ENCODE measurements at places on chromosomes 4 and X.

GRCh38 chr4:2961421-2961810, 1.8 kb downstream of the NOP14 start:
- DNase-seq = no peak

- no peak for DNase-seq
Observed at GRCh38 chr4:112147697-112148096, 2.4 kb downstream of the FAM241A start.

- DNase-seq = no peak
Observed at GRCh38 chrX:82848111-82848510, 660.0 kb upstream of the POU3F4 start.

GRCh38 chrX:120029354-120029753, 48.1 kb downstream of the RHOXF2B start:
- no peak for DNase-seq

GRCh38 chr4:74279716-74280115, 28.6 kb upstream of the EPGN start:
- DNase-seq = no peak

DNA sequence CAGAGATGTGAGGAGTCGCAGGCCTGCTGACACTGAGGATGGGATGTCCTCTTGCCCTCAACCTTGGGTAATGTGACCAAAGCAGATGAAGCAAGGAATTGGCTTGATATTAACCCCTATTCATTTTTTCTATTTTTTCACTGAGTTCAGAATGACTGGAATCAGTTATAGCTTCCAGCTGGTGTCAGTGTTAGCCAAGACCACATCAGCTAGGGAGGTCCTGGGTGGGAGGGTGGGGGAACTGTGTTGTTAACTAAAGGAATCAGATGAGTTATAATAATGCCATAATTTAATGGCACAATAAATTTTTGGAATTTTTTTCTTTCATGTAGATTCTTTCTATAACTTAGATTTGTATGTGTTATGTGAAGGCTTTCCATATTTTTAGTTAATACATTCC, 91.9 kb downstream of the EGF start:
- DNase-seq = no peak

DNA sequence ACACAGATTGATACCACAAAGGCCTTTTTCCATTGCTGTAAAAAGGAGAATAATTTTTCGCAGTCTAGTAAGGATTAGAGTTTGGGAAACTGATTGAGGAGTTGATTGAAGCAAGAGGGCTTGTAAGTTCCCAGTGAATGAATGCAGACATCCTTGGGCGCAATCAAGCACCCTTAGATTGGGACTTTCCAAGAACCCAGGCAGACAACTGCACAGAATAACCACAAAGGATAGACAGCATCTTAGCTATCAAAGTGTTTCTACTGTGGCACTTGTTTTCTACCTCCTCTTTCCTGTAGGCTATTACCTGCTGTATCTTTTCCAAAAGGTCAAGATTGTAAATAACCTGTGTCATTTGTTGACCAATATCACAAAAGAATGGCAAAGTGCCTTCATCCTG, 2.6 kb downstream of the COX18 start:
- DNase-seq = no peak

GRCh38 chrX:1172496-1172895, 40.0 kb downstream of the CRLF2 start:
- no peak for DNase-seq

- peak; percentile 2 for DNase-seq
Observed at GRCh38 chr4:147737623-147738022, 5.7 kb downstream of the ARHGAP10 start.

DNA sequence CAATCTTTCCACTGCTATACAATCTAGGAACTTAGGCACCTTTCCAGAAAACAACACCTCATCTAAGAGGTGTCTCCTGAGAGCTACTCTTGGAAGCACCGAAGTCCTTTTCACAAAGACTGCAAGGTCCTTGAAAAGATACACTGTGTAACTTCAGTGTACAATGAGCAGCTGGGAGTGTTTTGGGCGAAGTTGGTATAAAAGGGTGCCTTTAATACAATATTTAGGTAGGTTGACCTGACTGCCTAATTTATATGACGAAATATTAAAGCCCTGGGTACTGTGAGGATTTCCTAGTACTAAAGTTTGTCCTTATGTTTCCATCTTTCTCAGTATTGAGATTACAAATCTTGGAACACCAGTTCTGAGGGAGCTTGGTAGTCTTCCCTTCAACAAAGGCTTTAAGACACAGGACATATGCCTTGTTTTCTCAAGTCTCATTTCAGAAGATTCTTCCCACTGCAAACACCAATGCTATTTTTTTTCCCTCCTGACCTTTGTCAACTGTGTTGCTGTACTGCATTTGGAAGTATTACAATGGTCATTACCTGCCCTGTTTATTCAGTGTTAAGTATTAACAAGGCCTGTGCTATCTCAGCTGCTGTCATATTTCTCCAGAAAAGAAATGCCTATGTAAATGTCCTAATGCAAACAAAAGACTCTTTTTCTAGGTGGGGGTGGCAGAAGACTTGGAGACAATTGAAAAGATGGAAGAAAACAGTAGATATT, 134.2 kb downstream of the MAML3 start:
- no peak for DNase-seq

GRCh38 chr4:140326395-140326993, 47.0 kb upstream of the SCOC start:
- DNase-seq = peak; percentile 19

GRCh38 chr4:10831727-10832408, 147.3 kb upstream of the CLNK start:
- DNase-seq = no peak

- no peak for DNase-seq
Observed at GRCh38 chrX:27924261-27924660, 57.0 kb downstream of the DCAF8L1 start.

GRCh38 chr4:126890994-126891393, 741.8 kb upstream of the INTU start:
- no peak for DNase-seq

DNA sequence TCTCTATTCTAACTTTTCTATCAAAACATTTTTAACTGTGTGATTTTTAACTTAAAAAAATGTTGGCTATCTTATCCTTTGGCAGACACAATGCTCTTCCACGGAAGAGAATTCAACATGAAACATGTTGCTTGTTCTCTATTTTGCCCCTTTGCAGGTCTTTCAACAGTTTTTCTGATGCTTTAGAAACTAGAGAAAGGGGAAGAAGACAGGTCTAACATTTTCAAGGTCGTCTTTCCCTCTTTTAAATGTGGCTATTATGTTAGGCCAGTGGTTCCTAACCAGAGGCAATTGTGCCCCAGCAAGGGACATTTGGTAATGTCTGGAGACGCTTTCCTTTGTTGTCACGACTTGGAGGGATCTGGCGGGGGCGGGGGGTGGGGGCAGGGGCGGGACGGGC, 95.0 kb downstream of the SH3KBP1 start:
- no peak for DNase-seq

DNA sequence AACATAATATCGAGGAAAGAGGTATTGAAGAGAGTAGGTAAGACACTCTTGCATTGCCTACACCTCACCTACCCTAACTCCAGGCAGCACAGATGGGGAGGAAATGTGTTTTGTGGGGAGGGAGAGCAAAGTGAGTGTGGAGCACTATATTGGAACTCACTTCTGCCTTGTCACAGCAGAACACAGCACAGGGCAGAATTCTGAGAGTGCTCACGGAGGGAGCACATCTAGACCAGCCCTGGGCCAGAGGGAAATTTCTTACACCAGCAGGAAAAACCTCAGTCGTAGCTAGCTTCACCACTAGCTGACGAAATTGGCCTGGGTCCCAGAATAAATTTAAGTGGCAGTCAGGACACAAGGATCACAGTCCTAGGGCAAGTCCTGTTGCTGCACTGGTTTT, 517.3 kb downstream of the TMA16 start:
- no peak for DNase-seq

DNA sequence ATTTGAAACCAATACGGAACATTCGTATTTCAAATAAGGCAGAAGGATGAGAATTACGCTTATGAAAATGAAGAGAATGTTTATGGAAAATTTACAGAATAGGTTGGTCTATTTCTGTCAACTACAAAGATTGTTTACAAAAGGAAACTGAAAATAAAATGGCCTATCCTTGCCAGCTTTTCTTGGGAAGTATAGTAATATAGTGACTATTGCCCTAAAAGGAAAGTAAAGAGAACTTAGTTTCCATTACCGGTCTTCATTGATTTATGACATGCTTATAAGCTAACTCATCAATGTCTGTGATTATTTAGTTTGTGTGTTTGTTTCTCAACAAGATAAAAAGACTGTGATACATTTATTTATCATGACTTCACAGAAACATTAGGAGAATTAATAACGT, 2.9 kb upstream of the SPRY1 start:
- no peak for DNase-seq

- DNase-seq = no peak
Observed at GRCh38 chr4:187798385-187798784, 197.2 kb upstream of the ZFP42 start.

DNA sequence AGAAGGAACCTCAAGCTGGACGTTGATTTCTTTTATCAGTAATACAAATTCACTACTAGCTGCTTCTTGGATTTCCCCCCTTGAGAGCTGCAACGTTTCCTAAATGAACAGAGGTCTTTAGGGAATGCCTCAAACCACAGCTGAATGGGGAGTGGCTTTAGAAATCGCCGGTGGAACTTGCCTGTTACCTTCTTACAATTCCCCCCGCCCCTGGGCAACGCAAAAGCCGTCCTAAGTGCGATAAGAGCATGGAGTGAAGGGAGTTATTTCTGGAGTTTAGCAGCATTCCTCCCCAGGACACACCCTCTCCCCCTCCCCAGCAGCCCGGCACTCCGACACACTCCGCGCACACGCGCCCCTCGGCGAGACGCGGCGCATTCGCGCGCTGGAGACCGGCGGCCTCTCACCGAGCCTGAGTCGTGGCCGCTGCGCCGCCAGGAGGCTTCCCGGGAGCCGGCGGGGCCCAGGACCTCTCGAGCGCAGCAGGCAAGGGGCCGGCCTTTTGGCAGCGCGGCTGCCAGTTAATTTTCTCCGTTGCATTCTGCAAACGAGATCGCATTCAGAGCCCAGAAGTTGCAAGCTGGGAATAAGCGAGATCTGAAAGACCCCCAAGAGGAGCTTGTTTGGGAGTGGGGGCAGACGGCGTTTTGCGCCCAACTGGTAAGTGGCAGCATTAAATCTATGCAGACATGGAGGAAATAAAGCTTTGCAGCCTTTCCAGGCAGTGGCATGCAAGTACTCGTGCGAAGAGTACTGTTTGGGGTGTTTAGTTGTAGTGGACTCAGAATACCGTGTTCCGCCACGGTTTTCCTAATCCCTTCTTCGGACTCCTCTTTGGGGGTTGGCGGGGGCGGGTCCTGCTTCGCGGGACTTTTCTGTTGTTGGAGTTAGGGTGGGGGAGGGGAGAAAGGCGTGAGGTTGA, 134.7 kb downstream of the PALLD start:
- DNase-seq = peak; percentile 48

DNA sequence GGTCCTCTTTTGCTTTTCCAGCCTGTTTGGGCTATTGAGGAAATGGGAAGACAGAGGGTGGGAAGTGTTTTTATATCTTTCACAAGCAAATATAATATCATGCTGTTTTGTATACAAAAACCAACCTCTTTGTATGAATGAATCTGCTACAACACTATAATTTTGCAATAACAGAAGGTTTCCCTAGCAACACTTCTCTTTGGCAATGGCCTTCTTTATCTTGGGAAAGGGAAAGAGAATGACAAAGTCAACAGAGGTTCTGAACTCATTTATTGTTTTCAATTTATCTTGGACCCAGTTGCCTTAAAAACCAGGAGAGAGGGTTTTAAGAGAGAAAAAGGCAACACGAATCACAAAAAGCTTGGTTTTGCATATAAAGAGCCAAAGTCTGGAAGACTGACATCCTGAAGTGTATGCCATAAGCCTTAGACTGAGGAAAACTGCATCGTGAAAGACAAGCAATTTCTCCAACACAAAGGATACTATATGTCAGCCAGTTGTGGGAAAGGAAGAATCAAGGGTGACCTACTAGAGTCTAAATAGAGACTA, 121.8 kb upstream of the FAM241A start:
- no peak for DNase-seq

GRCh38 chr4:153931804-153932203, 142.9 kb upstream of the SFRP2 start:
- no peak for DNase-seq

Measured in NCI-H345 (cell line).